ENCODE measurements at places on chromosomes 7 and 10. TPM values are rescaled to one million over a fixed set of nuclear protein-coding genes. Genes with fewer than 3 reads are reported as not detected.

DNA sequence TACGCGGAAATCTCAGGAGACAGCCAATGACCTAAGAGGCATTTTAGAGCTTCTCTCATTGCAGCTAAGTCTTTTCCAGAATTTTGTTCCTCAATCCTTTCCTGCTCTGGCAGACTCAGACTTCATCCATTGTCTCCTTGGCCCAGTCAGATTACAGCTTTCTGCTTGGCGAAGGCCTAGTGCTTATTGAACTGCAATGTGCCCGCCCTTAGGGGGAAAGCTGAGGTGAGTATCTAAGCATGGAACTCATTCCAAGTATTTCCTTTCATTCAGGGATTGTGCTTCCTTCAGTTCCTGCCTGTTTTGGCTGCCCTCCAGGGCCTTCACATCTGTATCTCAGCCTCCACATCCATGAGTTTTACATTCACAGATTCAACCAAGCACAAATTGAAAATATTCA, 37.5 kb downstream of the PRLHR start:
- H3K36me3 ChIP-seq, result no peaks in the 10 kb centered on the region
- peaks cover 54% of the 10 kb centered on the region for H3K27me3 ChIP-seq
- DNase-seq, result no peak
- no peaks in the 10 kb centered on the region for H3K4me1 ChIP-seq

DNA sequence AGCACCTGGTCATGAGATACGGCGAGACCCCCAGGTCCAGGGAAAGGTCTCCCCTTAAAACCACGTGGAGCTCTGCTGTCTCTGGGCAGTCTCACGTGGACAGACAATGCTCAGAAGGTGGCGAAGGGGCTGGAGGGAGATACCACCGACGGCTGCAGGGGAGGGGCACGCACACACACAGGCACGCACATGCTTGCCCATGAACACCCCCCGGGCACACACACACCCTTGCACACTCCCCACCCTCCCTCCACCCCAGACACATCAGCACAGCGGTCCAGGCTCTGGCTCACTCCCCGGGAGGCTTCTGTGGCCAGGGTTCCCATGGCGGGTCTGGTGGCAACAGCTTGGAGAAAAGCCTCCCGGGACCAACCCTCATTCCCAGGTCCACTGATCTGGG, 52.4 kb upstream of the TNRC18 start:
- no peak for DNase-seq
- H3K27me3 ChIP-seq, result no peaks in the 10 kb centered on the region
- H3K4me3 ChIP-seq, result no peak overlapping the region
- peaks cover 7% of the 10 kb centered on the region for H3K4me1 ChIP-seq

- no peak overlapping the region for H3K4me3 ChIP-seq
- H3K36me3 ChIP-seq, result no peaks in the 10 kb centered on the region
- DNase-seq, result no peak
- H3K4me1 ChIP-seq, result peaks cover 11% of the 10 kb centered on the region
- H3K27ac ChIP-seq, result no peak overlapping the region
These were observed 176.4 kb upstream of the RHEB start for GRCh38 chr7:151695951-151696541.

DNA sequence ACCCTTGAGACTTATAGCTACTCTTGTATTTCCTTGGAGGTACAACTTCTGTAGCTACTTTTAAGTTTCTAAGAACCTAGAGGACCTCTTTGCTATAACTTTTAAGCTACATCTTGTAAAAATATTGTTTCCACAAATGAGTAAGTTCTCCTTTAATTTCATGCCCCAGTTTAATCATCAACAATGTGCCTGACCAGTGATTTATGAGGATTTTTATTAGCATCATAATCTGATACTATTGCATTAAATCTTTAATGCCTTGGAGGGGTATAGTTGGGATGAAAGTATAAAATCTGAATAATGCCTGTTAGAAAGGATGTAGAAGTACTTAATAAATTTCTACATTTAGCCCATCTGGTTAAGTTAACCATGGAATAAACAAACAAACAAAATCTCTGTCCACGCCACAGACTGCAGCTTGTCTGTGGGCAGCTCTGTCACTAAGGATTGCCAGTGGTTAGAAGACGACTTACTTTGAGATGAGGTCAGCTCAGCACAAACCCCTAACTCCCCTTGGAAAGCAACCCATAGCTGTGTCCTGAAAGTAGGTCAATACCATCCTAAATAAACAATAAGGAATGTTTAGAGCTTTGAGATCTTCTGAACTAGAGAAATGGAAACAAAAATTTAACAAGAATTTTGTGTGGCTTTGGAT, 18.3 kb downstream of the UBE2D1 start:
- DNase-seq, result no peak
- peaks cover 18% of the 10 kb centered on the region for H3K4me1 ChIP-seq
- H3K27me3 ChIP-seq, result no peaks in the 10 kb centered on the region
- no peak overlapping the region for H3K27ac ChIP-seq
- no peaks in the 10 kb centered on the region for H3K36me3 ChIP-seq

GRCh38 chr10:80861882-80862281, 324.2 kb downstream of the SH2D4B start:
- H3K36me3 ChIP-seq, result no peaks in the 10 kb centered on the region
- no peak overlapping the region for H3K27ac ChIP-seq
- H3K4me1 ChIP-seq, result no peaks in the 10 kb centered on the region

GRCh38 chr10:3406556-3406955, 234.0 kb upstream of the PITRM1 start:
- H3K27me3 ChIP-seq, result no peaks in the 10 kb centered on the region
- H3K36me3 ChIP-seq, result peaks cover 6% of the 10 kb centered on the region
- H3K4me1 ChIP-seq, result peaks cover 4% of the 10 kb centered on the region
- H3K27ac ChIP-seq, result no peak overlapping the region
- no peak for DNase-seq
- no peak overlapping the region for H3K4me3 ChIP-seq

DNA sequence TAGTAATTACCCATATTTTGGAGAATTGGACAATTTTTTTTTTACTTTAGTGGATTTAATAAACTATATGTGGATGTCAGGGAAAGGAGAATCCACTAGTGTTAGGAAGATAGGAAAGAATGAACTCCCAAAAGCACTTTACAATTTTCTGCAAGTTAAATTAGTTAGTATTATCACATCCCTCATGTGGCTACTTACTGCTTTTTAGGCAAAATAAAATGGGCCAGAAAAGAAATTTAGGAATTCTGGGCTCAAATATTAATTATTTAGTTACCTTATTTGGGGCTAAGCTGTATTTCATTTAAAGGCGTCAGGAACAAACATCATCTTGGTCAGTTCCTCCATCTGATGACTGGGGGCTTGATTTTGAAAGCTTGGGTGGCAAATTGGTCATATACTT, 4.8 kb upstream of the CUX1 start:
- H3K27ac ChIP-seq, result no peak overlapping the region
- peaks cover 6% of the 10 kb centered on the region for H3K4me1 ChIP-seq
- DNase-seq, result no peak
- H3K4me3 ChIP-seq, result no peak overlapping the region
- no peaks in the 10 kb centered on the region for H3K36me3 ChIP-seq
- H3K27me3 ChIP-seq, result peaks cover 3% of the 10 kb centered on the region

DNA sequence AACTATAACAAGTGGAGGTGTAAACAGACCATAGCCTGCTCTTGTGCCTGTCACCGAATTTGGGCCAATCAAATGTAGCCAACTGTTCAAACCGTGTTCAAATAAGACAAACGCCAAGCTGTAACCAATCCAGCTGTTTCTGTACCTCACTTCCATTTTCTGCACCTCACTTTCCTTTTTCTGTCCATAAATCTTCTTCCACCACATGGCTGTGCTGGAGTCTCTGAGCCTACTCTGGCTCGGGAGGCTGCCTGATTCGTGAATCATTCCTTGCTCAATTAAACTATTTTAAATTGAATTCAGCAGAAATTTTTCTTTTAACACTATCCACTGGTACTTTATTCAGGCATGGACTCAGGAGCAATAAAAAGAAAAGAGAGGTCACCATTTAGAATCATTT, 29.9 kb upstream of the COL1A2 start:
- DNase-seq, result no peak
- H3K4me3 ChIP-seq, result no peak overlapping the region
- peaks cover 7% of the 10 kb centered on the region for H3K27me3 ChIP-seq
- H3K27ac ChIP-seq, result no peak overlapping the region
- H3K36me3 ChIP-seq, result no peaks in the 10 kb centered on the region

- H3K27me3 ChIP-seq, result peaks cover 29% of the 10 kb centered on the region
- no peak overlapping the region for H3K27ac ChIP-seq
- H3K4me3 ChIP-seq, result no peak overlapping the region
- no peak for DNase-seq
- H3K4me1 ChIP-seq, result no peaks in the 10 kb centered on the region
These were observed 105.3 kb downstream of the CCDC3 start for GRCh38 chr10:12896251-12896650.

GRCh38 chr7:25626451-25627131, 398.3 kb upstream of the NPVF start:
- no peaks in the 10 kb centered on the region for H3K4me1 ChIP-seq
- H3K36me3 ChIP-seq, result no peaks in the 10 kb centered on the region
- no peaks in the 10 kb centered on the region for H3K27me3 ChIP-seq
- no peak for DNase-seq
- no peak overlapping the region for H3K27ac ChIP-seq

DNA sequence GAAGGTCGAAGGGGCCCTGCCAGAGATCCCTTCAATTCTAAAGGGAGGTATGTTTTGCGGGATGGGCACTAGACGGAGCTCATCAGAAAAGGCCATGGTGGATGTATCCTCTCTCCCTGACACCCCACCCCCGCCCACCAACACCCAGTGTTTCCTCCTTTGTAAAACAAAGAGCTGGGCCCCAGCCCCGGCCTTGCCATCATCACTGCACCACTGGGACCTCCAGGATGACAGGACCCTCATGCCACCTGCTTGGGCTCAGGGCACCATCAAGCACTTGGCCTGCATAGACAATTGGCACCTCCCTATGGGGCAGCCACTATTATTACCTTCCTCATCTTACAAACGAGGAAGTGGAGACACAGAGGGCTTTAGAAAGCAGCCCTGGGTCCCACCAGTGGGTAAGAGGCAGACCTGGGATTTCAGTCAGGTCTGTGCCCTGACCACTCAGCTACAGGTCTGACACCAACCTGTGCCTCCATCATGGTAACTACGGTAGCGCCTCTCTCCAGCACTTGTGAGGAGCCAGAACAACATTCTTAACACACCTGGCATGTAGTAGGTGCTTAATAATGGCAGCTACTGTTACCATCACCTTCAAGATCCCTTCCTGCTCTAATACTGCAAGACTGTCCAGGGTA, 2.0 kb downstream of the CALML3 start:
- H3K27ac ChIP-seq, result no peak overlapping the region
- no peak for DNase-seq
- H3K4me1 ChIP-seq, result no peaks in the 10 kb centered on the region
- no peak overlapping the region for H3K4me3 ChIP-seq
- H3K27me3 ChIP-seq, result no peaks in the 10 kb centered on the region

SUPV3L1 gene
- total RNA-seq, result 41.1 TPM

EPO gene
- not detected for total RNA-seq

NEUROD6 gene
- total RNA-seq, result not detected

PKD2L1 gene
- total RNA-seq, result not detected

ADAM12 gene
- total RNA-seq, result 0.06 TPM

PRLHR gene
- total RNA-seq, result not detected

BCCIP gene
- total RNA-seq, result 68.5 TPM

All from natural killer cell treated with Interleukin-12 subunit alpha and Interleukin-12 subunit beta and Interleukin-15 and Interleukin-18, amount 100 ng/mL, for 72 hours (primary cell).